ENCODE measurements at places on chromosomes 5 and 9.

GRCh38 chr9:134215699-134216448 is 51.5 kb upstream of the RNU6ATAC start:
- peak; percentile 48 for DNase-seq

DNA sequence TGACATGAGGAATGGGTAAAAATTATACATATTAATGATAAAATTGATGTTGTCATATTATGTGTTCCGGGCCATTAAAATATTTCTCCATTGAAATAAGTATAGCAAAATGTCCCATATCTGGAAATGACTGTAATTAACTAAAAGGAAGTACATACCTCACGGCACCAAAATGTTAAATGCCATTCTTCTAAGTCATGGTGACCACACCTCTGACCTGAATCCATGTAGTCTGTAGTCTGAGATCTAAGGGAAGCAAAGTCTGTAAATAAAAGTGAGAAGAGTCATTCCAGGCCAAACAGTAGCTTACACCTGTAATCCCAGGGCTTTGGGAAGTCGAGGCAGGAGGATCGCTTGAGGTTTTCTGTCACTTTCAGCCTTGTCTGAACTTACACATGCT is 8.7 kb upstream of the GDA start:
- no peak for DNase-seq

DNA sequence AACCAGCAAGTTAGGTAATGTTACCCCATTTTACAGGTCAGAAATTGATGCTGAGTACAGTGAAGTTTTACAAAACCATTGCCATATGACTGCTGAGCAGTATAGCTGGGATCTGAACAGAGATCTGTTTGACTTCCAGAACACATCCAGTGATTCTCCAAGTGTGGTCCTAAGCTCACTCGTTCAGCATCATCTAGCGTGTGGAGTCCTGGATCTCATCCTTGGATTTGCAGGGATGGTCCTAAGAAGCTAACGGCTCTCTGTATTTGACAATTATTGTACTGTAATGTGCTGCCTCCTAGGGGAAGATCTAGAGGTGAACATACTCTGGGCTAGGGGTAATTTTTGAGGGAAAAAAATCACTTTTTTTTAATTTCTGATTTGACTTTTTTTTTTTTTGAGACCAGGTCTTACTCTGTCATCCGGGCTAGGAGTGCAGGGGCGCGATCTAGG is 1.4 kb downstream of the SLC26A2 start:
- DNase-seq, result peak; percentile 50

DNA sequence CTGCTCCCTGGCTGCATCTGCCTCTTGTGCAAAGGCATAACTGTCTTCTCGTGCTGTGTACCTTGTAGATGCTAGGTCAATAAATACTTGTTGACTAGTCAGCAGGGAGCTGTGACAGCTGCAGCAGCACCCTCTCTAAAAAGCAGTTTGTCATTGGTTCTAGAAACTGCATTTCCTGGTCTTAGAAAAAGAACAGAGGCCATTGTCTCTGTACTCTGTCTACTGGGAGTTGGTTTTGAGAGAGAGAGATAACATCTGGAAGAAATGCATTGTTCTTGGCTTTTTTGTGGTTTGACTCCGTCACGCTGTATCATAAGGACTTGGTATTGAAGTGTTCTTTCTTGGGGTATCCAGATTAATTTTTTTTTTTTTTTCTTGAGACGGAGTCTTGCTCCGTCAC is 32.3 kb downstream of the SH3GLB2 start:
- DNase-seq, result no peak

DNA sequence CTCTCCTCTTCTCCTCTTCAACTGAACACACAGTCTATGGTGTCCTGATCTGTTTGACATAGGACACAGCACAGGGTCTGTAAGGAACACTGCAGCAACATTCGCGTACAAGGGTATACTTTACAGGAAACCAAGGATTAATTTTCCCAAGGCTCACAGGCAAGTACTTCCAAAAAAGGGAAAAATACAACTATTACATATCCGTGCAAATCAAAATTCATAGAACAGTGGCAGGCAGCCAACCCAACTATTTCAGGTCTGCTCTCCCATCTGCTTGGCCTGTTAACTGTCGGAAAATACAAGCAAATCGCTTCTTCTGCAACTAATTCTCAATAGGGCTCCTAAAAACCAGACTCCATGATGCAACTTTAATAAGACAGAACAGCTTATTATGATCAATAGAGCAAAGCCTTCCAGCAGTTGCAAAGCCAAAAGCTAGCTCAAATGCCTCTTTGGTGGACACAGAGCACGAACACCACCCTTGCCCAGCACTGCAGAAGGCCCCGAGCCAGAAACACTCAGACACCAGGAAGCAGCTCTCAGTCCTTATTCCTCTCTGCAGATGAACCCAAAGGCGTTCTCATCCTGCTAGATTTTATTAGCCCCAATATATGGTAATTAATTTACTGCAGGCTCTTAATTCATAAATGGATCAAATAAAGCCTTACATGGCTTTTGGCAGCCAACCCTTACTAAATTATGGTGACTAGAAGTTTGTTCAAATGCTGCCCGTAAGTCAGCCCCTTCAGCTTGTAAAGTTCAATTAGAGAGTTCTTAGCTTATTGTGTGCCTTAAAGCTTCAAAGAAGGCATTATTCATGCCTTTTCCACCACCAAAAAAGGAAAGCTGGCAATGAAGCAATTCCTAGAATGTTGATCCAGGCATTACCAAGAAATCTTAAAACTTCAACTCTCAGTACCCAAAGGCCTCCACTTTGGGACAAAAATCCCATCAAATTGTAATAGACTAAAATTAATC is 68.8 kb downstream of the ZNF608 start:
- DNase-seq, result peak; percentile 81

DNA sequence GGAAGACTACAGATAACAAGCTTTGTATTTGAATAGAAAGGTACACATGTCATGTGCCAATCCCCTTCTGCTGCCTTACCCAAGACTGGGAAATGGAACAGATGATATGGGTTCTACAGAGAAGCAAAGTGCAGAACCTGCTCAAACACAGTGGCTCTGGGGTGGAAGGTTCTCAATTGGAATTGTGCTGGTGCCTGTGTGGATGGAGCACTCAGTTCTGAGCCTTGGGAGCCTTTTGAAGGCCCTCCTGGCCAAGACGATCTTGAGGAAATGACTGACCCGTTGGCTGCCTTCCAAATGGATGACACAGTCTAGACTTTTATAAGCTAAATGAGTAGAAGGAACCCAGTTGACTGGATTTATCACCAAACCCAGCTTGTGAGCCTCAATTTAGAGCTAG is 4.2 kb upstream of the PRSS3 start:
- DNase-seq, result no peak

DNA sequence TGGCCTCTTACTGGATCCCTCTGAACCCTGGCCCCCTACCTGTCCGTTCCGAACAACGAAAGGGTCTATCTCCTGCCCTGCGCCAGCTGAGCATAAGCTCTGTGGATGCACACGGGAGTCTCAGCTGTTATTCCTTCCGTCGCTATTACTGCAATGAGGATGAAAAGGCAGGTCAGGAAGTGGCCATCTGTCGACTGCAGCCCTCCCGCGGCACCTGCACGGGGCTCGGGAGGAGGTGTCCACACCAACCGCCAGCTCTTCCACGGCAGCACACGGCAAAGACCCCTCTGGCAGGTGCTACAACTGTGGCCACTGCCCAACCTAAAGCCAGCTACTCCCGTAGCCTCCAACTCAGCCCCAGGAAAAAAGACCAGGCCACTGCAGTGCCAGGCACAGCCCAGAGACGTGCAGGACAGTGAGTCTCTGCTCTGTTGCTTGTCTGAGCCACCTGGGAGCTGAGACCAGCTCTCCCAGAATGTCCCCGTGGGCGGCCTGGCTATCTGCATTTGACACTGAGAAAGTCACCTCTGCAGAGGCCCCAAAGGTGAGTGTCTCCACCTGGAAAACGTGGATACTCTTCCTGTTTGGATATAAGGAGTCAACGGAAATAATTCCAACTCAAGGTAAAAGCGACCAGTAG is 19.1 kb downstream of the CAMSAP1 start:
- no peak for DNase-seq

DNA sequence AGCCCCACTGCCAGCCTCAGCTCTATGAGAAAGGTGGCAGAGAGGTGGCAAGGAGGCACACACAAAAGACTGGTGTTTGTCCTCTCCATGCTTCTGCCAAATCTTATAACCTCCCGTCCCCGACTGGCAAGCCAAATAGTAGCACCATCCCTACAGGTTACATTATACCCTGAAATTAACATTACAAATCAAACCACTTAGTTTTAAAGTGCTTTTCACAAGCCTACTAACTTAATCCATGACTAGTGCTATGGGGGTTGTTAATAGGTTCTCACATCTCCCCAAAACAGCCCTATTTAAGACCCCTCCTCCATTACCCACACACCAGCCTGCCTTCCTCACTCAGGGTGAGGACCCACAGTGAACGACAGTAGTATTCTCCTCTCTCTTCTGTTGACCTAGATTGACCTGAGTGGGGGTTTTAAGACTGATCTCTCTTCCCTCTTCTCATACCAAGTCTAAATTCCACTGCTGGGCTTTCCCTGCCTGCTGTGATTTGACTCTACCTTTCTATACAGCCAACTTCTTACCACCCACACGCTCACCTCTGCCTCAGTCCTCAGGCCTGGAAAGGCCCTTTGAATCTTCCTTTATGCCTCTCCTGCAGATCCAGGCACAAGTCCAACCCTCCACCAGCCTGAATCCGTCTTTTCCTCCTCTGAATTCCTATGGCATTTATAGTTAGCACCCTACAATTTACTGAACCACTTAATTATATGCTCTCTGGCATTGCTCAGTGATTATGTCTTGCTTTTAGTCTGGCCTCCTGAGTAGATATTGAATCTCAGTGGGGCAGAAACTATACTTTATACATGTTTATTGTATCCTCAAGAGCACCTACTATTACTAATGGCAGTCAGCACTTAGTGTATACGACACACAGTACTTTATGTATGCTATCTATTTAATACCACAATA is 116.1 kb downstream of the TMEM174 start:
- no peak for DNase-seq

Measured in NCI-H1694 (cell line).